AG10803 (cell line): ENCODE measurements at places on chromosomes 12 and 14.
A peak's percentile ranks its signal among the peaks of the same experiment; 100 is the strongest.

- peak; percentile 84 for DNase-seq
These were observed 6.3 kb downstream of the TNFRSF1A start for GRCh38 chr12:6335451-6336078.

DNA sequence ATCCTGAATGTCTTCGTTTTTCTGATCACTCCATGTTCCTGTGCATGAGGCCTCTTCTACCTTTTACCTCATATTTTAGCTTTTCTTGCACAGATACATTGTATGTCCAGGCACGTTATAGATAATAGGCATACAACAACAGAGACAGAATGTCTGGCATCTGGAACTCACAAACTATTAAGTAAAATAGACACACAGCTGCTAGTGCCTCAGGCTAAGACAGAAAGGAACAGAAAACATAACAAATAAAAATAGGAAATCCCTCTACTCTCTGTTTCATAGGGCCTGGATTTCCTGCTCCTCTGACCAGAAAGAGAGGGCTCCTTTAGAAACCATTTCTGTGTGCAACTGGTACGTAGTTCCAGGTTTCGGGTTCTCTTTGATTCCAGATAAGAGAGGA lies 48.6 kb downstream of the ATXN7L3B start:
- no peak for DNase-seq

DNA sequence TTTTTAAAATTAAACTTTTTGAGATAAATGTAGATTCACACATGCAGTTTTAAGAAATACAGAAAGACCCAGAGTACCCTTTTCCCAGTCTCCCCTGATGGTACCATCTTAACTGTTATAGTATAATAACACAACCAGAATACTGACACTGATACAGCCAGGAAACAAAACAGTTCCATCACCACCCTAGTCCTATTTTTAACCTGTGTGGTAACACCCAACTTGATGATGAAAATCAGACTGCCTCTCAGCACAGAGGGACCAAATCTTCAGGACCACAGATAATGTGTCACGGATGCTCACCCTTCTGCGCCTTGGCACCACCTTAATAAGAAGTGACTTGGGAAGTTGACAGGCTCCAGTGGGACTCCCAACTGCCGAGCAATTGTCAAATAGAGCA lies 18.1 kb downstream of the FBXO21 start:
- no peak for DNase-seq

- DNase-seq: no peak
These were observed 22.8 kb downstream of the WDR20 start for GRCh38 chr14:102162487-102162886.

DNA sequence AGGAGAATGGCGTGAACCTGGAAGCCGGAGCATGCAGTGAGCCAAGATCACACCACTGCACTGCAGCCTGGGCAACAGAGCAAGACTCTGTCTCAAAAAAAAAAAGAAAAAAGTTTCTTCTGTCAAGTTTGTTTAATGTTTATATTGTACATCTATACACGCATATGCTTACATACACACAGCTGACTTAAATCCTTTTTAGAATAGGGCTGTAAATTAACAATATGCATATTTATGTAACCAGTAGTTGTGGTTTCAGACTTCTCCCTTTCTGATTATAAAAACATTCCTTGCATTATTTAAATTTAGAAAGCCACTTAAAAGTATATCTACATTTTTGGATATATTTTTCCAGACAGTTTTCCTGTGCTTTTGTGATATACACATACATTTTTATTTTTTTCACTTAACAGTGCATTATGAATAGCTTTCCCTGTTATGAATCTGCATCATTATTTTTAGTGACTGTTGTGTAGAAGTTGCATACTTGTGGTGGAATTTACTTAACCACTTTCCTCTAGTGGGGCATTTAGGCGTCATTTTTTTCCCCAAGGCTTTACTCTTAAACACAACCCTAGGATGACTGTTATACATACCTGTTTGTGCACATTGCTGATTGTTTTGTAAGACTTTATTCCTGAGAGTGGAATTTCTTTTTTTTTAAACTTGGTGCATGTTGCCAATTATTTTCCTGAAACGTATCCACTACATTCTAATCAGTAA lies 29.4 kb downstream of the POLR3B start:
- DNase-seq: peak; percentile 79

GRCh38 chr14:76867516-76868453 lies 41.6 kb downstream of the LRRC74A start:
- DNase-seq: no peak

DNA sequence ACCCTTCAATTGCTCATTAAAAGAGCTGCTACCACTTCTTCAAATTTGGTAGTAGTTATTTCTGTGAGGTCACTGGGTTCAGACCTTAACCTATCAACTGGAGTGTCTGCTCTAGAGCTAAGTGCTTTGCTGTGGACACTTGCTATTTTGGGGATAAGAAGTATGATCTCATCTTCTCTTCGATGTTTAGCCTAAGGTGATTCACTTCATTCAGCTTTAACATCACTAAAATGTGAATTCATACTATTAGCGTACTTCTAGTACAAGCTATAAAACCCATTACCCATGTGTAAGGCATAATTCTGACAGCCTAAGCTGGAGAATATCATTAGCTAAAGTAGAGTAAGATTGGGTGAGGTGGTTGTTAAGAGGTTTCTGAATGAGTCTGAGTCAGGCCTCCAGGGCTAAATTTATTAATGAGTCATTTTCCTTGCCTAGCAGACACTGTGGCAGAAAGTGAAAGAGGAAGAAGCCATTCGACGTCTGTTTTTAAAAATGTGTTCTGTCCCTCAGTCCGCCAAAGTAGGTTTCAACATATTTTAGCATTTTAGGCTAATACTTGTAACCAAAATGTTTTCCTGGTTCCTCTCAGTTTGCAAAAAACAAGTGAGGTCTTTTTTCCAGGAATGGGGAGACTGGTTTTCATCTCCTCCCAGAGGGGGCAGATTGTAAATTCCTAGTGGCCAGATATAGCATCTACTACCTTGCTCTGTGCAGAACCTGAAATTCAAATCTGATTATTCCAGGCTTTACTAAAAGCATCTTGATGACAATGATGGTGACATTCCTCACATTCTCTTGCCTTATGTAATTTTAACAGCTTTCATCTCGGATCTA lies 103.6 kb downstream of the SSPN start:
- peak; percentile 71 for DNase-seq

DNA sequence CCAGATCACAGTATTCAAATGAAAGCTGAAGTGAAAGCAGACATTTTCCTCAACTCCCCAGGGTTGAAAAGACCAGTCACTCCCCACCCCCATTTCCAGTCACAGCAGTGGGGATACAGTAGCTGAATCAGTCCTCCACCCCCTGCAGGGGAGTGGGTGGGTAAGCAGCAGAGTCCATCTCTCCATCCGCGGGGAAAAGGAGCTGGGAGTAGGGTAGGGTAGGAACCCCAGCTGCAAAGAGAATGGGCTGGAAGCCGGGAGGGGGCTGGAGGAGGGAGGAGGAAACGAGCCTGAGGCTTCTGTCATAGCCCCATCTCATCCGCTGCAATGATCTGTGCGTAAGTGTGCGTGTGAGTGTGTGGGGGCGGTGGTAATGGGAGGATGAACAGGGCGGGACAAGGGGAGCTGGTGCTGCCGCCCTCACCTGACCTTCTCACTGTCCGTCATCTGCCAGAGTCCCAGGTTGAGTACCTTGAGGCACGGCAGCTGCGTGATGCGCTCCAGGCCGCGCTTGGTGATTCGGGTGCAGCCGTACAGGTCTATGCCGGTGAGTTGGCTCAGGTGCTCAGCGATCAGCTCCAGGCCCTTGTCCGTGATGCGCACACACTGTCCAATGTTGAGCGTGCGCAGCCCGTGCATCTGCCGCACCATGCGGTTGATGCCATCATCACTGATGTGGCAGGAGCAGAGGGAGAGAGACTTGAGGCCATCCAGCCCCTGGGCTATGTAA lies 1.8 kb downstream of the FBXL14 start:
- DNase-seq: peak; percentile 66

GRCh38 chr12:25186788-25187402 lies 8.1 kb downstream of the DNAI7 start:
- no peak for DNase-seq

DNA sequence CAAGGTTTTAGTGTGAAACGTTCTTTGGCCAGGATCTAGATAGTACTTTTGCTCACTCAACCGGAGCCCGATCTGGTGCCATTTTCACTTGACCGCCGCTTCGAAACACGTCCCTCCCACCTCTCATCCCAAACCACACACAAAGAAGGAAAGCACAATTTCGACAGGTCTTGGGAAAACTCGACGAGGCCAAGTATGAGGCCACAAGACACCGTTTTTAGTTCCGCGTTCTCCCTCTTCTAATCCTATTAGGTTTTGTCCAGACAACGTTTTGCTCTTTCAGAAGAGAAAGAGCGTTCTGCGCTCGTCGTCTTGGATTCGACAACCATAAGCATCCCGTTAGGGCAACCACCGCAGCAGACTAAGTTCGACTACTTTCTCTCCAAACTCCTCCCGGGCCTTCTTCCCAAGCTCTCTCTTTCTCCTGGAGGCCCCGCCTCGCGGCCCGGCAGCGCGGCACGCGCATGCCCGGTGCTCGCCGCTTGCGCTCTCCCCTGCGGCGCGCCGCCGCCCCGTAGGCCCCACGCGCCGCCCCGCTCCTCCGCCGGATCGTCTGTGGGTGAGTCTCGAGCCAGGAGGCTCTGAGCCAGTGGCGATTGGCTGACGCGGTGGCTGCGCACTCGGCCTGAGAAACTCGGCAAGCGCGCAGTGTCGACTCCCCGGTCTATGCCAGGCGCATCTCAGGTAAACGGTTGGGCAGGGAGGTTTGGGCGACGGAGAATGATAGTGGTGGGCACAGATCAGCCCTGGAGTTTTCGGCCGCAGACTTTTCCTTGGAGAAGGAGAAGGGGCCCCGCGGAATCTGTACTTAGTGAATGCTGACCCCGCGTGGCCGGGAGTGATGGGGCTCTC lies at the start of gene MIPOL1:
TSS of gene MIPOL1 (plus strand) at position 517 of the 852 bp plus-strand sequence. CDS start 49,952 bp downstream, outside the sequence.
- peak; percentile 89 for DNase-seq

- DNase-seq: peak; percentile 82
These were observed 22.4 kb upstream of the FBXO21 start for GRCh38 chr12:117212563-117213190.

DNA sequence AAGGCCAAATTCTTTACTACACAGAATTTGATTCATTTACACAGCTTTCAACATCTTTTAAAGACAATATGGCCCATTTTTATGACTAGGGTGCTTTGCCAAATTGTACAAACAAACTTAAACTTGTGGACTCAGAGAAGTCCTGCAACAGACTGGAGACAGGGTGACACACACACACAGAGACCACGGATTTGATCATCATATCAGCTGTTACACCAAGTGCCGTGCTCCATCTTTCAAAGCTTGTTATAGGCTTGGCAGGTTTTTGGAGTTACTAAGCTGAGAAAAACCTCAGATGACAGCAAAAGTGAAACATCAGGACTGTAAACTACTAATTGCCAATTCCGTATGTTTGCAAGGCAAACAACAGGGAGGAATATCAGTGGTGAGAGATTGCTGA lies 811.7 kb downstream of the GALC start:
- peak; percentile 16 for DNase-seq

- peak; percentile 32 for DNase-seq
These were observed 952 bp downstream of the DRAM1 start for GRCh38 chr12:101878243-101878821.

DNA sequence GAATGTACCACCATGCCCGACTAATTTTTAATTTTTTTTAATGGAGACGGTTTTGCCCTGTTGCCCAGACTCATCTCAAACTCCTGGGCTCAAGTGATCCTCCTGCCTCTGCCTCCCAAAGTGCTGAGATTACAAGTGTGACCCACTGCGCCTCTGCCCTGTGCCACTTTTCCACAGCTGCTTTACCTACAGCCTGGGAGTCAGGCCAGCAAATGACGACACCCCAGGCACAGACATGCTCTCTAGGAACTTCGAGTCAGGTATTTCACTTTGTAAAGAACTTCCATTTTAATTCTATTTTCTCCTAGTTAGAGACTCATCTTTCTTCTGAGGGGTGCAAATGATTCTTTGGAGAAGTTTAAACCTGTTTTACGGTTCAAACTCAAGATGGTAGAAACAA lies 89.0 kb downstream of the ETV6 start:
- DNase-seq: no peak

- no peak for DNase-seq
These were observed 55.1 kb downstream of the CALM1 start for GRCh38 chr14:90451961-90452360.

DNA sequence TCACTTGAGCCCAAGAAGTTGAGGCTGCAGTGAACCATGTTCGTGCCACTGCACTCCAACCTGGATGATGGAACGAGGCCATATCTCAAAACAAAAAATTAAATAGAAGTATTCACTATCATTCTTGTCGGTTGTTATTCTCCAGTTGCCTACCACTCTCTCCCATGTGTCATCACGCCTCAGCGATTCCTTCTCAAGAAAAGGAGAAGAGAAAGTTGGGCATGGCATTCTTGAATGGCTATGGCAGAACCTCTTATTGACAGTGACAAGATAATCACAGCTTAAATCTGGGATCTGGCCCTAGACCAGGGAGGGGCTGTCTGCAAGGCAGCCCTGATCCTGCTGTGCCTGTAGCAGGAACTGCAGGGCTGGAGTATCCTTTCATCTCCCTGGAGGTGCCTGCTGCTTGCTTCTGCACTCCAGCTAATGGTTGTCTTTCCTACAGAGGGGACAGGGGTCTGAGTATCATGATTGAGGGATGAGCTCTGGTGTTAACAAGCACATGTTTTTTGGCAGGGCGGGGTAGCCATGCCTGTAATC lies 12.8 kb upstream of the MLEC start:
- no peak for DNase-seq

DNA sequence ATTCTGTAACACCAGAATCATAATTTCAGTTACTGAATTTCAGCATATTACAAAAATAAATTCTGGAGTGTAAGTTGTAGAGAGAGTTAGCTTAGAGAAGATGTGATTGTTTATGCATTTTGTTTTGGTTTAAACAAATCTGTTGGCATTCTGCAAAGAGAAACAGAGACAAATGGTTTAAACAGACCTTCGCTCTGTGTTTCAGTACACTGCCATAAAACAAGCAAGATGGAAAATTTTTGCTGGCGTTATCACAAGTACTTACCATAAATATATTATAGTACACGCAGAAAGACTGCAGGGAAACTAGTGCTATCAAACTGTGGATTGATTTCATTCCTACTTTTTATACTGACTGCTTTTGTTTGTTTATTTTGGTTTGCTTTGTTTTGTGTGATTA lies 850.3 kb upstream of the FOXG1 start:
- DNase-seq: no peak

GRCh38 chr12:29223426-29223825 lies 74.3 kb downstream of the FAR2 start:
- DNase-seq: no peak

- no peak for DNase-seq
These were observed 242.7 kb upstream of the E2F7 start for GRCh38 chr12:77308056-77308455.

- DNase-seq: no peak
These were observed 71.8 kb downstream of the MYRFL start for GRCh38 chr12:69896653-69897381.

DNA sequence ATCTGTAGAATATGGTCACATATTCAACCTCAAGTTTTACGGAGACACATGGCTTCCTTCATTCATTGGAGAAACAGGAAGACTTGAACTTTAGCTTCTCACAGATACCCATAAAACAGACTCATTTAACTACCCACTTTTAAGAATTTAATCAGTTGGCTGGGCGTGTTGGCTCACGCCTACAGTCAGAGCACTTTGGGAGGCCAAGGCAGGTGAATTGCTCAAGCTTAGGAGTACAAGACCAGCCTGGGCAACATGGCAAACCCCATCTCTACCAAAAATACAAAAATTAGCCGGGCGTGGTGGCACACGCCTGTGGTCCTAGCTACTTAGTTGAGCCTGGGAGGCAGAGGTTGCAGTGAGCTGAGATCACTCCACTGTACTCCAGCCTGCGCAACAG lies 64.7 kb upstream of the STAC3 start:
- DNase-seq: no peak
